WTC11 (cell line): ENCODE measurements at places on chromosomes 3 and 15. TPM values are rescaled to one million over a fixed set of nuclear protein-coding genes. Genes with fewer than 3 reads are reported as not detected.
A peak's percentile ranks its signal among the peaks of the same experiment; 100 is the strongest.

DNA sequence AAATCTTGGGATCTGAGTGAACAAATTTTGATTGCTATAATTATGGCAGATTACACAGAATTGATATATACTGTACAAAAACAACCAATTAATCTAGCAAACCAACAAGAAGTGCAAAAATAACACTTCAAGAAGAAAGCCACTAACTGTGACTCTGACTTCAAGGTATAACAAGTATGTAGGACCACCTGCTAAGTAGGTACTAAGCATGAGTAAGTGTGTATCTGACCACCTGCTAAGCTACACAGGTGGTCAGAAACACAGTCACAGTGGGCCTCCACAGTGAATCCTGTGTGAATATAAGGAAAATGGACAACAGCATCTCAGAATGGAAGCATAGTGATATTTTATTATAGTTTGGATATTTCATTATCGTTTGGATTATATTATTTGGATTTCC, 14.8 kb upstream of the PLSCR4 start:
- H3K36me3 ChIP-seq, result peaks cover 4% of the 10 kb centered on the region
- H3K4me1 ChIP-seq, result peaks cover 49% of the 10 kb centered on the region
- peak overlapping the region; percentile 80; the same call in 1 of the 2 replicates for H3K27ac ChIP-seq
- DNase-seq, result no peak
- H3K27me3 ChIP-seq, result no peaks in the 10 kb centered on the region

DNA sequence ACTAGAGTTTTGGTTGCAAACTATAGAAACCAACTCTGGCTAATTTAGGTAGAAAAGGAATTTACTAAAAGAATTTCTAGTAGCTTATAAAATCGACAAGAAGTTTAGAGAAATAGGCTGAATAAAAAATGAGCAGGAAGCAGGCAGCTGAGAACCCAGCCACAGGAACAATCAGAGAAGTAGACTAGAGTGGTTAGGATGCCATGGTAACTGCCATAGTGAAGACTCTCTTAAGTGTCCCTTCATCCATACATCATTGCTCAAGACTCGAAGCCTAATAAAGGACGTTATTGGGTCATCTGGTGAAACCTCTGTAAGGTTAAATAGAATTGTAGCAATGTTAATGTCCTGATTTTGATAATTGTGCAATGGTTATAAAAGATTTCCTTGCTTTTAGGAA, 13.8 kb downstream of the AVEN start:
- H3K4me1 ChIP-seq, result 0 out of 2 replicates have a peak, but pooled peaks cover 9% of the 10 kb centered on the region
- DNase-seq, result no peak
- peaks cover 22% of the 10 kb centered on the region for H3K36me3 ChIP-seq
- no peaks in the 10 kb centered on the region for H3K27me3 ChIP-seq

- H3K27ac ChIP-seq, result no peak overlapping the region
- peaks cover 13% of the 10 kb centered on the region for H3K27me3 ChIP-seq
- DNase-seq, result no peak
- no peaks in the 10 kb centered on the region for H3K4me1 ChIP-seq
Measured at GRCh38 chr15:75325922-75326321, 9.9 kb upstream of the COMMD4 start.

- no peaks in the 10 kb centered on the region for H3K36me3 ChIP-seq
- peak; percentile 45 for DNase-seq
- peaks cover 13% of the 10 kb centered on the region for H3K4me1 ChIP-seq
- no peaks in the 10 kb centered on the region for H3K27me3 ChIP-seq
Measured at GRCh38 chr15:56869573-56869972, 48.9 kb upstream of the TCF12 start.

- H3K4me3 ChIP-seq, result no peak overlapping the region
- H3K4me1 ChIP-seq, result peaks cover 13% of the 10 kb centered on the region
- no peaks in the 10 kb centered on the region for H3K27me3 ChIP-seq
- peak overlapping the region; percentile 1; the same call in 1 of the 2 replicates for H3K27ac ChIP-seq
- no peaks in the 10 kb centered on the region for H3K36me3 ChIP-seq
Measured at GRCh38 chr3:188349933-188350332, 196.0 kb downstream of the LPP start.

- H3K4me1 ChIP-seq, result peaks cover 14% of the 10 kb centered on the region
- no peak overlapping the region for H3K27ac ChIP-seq
- no peak overlapping the region for H3K4me3 ChIP-seq
- no peaks in the 10 kb centered on the region for H3K27me3 ChIP-seq
- no peak for DNase-seq
Measured at GRCh38 chr3:54897028-54897711, 30.7 kb downstream of the LRTM1 start.

- H3K4me1 ChIP-seq, result peaks cover 11% of the 10 kb centered on the region
- DNase-seq, result no peak
- H3K36me3 ChIP-seq, result peaks cover 12% of the 10 kb centered on the region
- no peaks in the 10 kb centered on the region; the same call in 1 of the 2 replicates for H3K27me3 ChIP-seq
- H3K4me3 ChIP-seq, result no peak overlapping the region
- no peak overlapping the region for H3K27ac ChIP-seq
Measured at GRCh38 chr3:89955156-89955555, 847.7 kb downstream of the EPHA3 start.

DNA sequence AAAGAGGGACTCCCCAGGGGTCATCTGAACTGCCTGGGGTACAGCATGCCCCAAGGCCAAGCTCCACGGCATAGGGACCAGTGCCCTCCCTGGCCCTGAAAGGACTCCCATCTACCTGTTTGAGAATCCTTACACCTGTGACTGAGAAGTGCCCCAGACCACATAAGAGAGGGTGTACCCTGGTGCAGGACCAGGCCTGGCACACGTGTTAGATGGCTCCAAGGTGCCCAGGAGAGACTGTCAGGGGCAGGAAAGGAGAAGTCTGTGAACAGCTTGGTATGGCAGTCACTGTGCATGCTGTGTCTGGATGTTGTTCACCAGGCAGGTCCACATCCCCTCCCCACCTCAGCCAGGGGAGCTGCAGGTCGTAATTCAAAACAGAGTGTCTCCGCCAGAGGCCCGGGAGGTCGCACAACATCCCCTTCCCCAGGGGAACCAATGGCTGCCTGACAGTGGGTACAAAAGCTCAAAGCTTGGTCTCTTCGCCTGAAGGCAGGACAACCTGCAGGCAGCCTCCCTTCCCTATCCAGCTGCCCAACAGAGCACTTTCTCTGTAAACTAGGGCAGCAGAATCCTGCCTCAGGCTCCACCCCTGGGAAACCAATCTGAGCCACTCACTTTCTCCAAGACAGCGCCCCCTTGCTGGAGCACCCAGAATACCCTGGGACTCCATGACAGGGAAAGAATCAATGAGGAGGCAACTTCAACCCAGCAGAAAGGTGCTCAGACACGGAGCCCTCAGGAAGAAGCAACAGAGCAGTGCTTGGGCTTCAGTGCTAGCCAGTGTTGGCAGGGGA, 3.9 kb downstream of the NUP210 start:
- H3K27ac ChIP-seq, result peak overlapping the region; percentile 93; the same call in 1 of the 2 replicates
- H3K36me3 ChIP-seq, result no peaks in the 10 kb centered on the region; the same call in 1 of the 2 replicates
- peaks cover 5% of the 10 kb centered on the region for H3K27me3 ChIP-seq
- H3K4me3 ChIP-seq, result no peak overlapping the region

- peaks cover 65% of the 10 kb centered on the region for H3K4me1 ChIP-seq
- peak overlapping the region; percentile 75 for H3K27ac ChIP-seq
- DNase-seq, result peak; percentile 16
- no peaks in the 10 kb centered on the region for H3K27me3 ChIP-seq
- peak overlapping the region; percentile 1 for H3K4me3 ChIP-seq
Measured at GRCh38 chr3:193347521-193348501, 30.7 kb downstream of the ATP13A5 start.

- H3K27ac ChIP-seq, result no peak overlapping the region
- H3K36me3 ChIP-seq, result no peaks in the 10 kb centered on the region
- H3K4me1 ChIP-seq, result peaks cover 35% of the 10 kb centered on the region
- peak overlapping the region; percentile 83 for H3K4me3 ChIP-seq
Measured at GRCh38 chr3:12965999-12966846, 107.0 kb downstream of the IQSEC1 start.

DNA sequence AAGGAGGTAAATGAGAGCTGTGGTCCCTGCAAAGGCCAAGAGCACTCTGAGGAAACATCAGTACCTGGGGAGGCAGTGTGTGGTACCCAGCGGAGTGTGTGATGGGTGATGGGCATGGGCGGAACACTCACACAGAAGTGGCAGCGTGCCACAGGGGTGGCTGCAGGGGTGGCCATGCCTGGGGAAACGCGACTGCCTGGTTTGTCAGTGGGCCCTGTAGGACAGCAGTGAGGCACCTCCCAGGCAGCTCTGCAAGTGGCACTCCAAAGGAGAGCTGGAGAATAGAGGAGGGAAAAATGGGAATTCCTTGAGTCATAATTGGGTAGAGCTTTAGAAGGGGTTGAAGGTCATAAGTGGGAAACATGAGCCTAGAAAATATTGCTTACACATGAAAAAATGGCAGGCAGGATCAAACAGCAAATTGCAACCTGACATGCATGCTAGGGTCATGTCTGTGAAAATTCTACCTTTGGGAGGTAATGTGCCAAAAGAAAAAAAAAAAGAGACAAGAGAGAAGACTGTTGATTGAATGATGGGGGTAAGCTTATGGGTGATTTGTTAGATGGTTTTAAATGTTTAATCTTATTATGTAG, 138.4 kb downstream of the RPLP1 start:
- H3K36me3 ChIP-seq, result no peaks in the 10 kb centered on the region
- H3K27ac ChIP-seq, result no peak overlapping the region
- H3K4me1 ChIP-seq, result peaks cover 6% of the 10 kb centered on the region
- H3K4me3 ChIP-seq, result no peak overlapping the region

DNA sequence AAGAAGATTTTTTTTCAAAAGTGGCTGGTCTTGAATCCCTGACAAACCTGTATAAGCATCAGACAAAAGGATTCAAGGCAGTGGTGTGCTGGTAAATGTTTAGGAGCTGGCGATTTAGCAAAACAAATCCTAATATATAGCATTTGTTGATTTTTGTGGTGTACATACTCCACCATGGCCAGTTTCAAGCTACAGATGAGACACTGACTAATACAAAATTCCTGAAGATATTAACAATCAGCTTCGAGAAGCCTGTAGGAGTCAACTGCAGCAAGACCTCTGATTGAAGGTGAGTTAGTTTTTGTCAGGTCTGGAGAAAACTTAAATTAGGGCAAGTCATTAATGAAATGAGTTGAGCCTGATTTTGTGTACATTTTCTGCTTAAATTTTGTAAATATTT, 6.7 kb downstream of the STRIT1 start:
- no peak for DNase-seq
- H3K4me3 ChIP-seq, result no peak overlapping the region
- no peaks in the 10 kb centered on the region; the same call in 1 of the 2 replicates for H3K36me3 ChIP-seq

GRCh38 chr3:64244011-64244942, 19.0 kb upstream of the PRICKLE2 start:
- H3K36me3 ChIP-seq, result no peaks in the 10 kb centered on the region
- peaks cover 3% of the 10 kb centered on the region for H3K4me1 ChIP-seq
- no peaks in the 10 kb centered on the region for H3K27me3 ChIP-seq
- H3K27ac ChIP-seq, result no peak overlapping the region
- no peak for DNase-seq
- H3K4me3 ChIP-seq, result no peak overlapping the region

- H3K4me1 ChIP-seq, result peaks cover 39% of the 10 kb centered on the region
- peaks cover 65% of the 10 kb centered on the region for H3K27me3 ChIP-seq
- H3K36me3 ChIP-seq, result no peaks in the 10 kb centered on the region
- no peak overlapping the region for H3K27ac ChIP-seq
- peak overlapping the region; percentile 72 for H3K4me3 ChIP-seq
Measured at GRCh38 chr3:72888546-72889309, 882 bp downstream of the GXYLT2 start.

- peaks cover 13% of the 10 kb centered on the region for H3K4me1 ChIP-seq
- DNase-seq, result no peak
- H3K36me3 ChIP-seq, result no peaks in the 10 kb centered on the region
- H3K4me3 ChIP-seq, result no peak overlapping the region
- H3K27me3 ChIP-seq, result peaks cover 3% of the 10 kb centered on the region; the same call in 1 of the 2 replicates
Measured at GRCh38 chr3:172536505-172536904, 13.3 kb upstream of the TNFSF10 start.

GRCh38 chr15:72110355-72110754, 7.6 kb downstream of the MYO9A start:
- no peaks in the 10 kb centered on the region; the same call in 1 of the 2 replicates for H3K4me1 ChIP-seq
- H3K27me3 ChIP-seq, result no peaks in the 10 kb centered on the region
- no peak overlapping the region for H3K27ac ChIP-seq
- H3K4me3 ChIP-seq, result no peak overlapping the region
- H3K36me3 ChIP-seq, result no peaks in the 10 kb centered on the region
- no peak for DNase-seq

GRCh38 chr3:107855710-107856109, 235.1 kb downstream of the CD47 start:
- no peak overlapping the region for H3K27ac ChIP-seq
- no peaks in the 10 kb centered on the region for H3K27me3 ChIP-seq
- H3K4me1 ChIP-seq, result peaks cover 4% of the 10 kb centered on the region; the same call in 1 of the 2 replicates
- DNase-seq, result no peak
- H3K4me3 ChIP-seq, result no peak overlapping the region

DNA sequence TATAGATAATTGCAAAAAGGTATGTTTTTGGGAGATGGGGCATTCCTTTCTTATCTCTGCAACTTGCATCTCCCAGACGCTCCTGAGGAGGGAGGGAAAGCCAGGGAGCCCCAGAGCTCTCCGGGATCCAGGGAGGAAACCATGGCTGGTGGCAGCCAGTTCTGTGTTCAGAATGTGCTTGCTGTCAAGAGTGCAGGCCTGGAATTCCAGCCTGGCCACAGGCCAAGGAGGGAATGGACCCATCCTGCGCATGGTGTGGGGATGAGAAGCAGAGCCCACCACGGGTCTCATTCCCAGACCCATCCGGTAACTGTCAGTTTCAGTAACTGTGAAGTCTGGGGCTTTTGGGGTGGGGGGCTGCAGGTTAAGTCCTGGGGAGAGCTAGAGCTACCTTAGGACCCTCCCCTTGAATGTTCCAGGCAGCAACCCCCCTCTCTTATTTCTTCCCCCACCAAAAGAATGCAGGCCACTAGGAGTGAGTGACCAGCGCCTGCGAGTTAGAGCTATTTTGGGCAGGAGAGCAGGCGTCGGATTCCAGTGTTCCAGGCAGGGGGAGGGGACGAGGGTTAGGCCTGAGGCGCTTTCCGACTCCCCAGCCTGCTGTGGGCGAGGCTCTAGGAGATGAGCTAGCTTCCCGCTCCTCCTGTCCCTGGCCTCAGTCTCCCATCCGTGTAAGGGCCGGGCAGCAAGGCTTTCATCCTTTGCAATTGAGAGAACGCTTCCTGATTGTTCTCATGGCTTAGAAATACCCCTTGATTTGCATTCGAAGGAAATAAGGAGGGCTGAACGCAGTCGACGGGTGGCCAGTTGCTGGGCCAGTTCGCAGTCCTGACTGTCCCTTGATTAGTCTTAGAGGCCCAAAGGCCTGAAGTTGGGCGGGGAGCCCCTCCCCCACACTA, 781 bp upstream of the DAG1 start:
- H3K4me3 ChIP-seq, result peak overlapping the region; percentile 84
- no peaks in the 10 kb centered on the region for H3K27me3 ChIP-seq
- peaks cover 6% of the 10 kb centered on the region; the same call in 1 of the 2 replicates for H3K36me3 ChIP-seq
- peak overlapping the region; percentile 100 for H3K27ac ChIP-seq
- H3K4me1 ChIP-seq, result peaks cover 27% of the 10 kb centered on the region

GRCh38 chr3:135807879-135808278, 157.6 kb upstream of the PPP2R3A start:
- H3K27ac ChIP-seq, result no peak overlapping the region
- no peak for DNase-seq
- no peaks in the 10 kb centered on the region for H3K36me3 ChIP-seq
- H3K27me3 ChIP-seq, result peaks cover 3% of the 10 kb centered on the region; the same call in 1 of the 2 replicates

ADCY5 gene
- total RNA-seq, result 23.5 to 28.6 TPM (median 26.8 TPM) in 3 replicates

BLM gene
- total RNA-seq, result 29.9 to 40.5 TPM (median 34.8 TPM) in 3 replicates

MNS1 gene
- 4.2 to 5.5 TPM (median 4.4 TPM) in 3 replicates for total RNA-seq

ARL6IP5 gene
- total RNA-seq, result 28.4 to 30.8 TPM (median 29.9 TPM) in 3 replicates

FETUB gene
- not detected in 3 replicates for total RNA-seq

TRIM69 gene
- 9.9 to 11.3 TPM (median 10.4 TPM) in 3 replicates for total RNA-seq

ARGFX gene
- not detected in 3 replicates for total RNA-seq

GATM gene
- total RNA-seq, result 10.1 to 18.0 TPM (median 17.0 TPM) in 3 replicates
